Activated CD8-positive, alpha-beta memory T cell treated with anti-CD3 and anti-CD28 coated beads for 48 hours (primary cell): ENCODE measurements at places on chromosomes 11 and 22.

DNA sequence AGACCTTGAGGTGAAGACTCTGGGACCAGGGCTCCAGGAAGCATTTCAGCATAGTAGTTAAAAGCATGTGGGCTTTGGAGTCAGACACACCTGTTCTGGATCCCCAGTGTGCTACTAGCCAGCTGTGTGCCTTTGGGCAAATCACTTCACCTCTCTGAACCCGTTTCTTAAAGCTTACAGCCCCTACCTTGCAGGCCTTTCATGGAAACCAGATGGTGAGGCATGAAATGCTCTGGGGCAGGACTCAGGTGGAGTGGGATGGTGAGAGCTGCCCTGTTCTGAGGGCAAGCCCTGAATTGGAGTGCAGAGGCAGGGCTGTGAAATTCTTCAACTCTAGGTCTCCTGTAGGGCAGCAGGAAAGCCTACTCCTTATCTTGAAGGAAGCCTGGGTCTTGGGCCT, 10.5 kb downstream of the UCP2 start:
- DNase-seq = no peak

DNA sequence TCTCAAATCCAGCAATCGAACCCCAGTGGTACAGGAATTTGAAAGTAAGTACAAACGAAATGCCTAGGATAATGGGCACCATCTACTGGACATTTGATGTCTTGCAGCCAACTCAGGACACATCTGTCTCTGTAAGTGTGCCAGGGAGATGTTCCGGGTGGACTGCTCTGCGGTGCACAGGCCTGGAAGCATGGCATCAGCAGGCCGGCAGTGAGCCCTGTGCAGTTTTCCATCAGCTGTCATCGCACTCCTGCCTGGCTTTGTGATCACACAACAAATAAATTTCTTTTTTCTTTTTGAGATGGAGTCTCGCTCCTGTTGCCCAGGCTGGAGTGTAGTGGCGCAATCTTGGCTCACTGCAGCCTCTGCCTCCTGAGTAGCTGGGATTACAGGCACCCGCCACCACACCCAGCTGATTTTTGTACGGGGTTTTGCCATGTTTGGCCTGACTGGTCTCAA, 71.0 kb downstream of the JAM3 start:
- no peak for DNase-seq

- no peak for DNase-seq
These were observed 35.7 kb downstream of the LRRC32 start for GRCh38 chr11:76634886-76635285.

DNA sequence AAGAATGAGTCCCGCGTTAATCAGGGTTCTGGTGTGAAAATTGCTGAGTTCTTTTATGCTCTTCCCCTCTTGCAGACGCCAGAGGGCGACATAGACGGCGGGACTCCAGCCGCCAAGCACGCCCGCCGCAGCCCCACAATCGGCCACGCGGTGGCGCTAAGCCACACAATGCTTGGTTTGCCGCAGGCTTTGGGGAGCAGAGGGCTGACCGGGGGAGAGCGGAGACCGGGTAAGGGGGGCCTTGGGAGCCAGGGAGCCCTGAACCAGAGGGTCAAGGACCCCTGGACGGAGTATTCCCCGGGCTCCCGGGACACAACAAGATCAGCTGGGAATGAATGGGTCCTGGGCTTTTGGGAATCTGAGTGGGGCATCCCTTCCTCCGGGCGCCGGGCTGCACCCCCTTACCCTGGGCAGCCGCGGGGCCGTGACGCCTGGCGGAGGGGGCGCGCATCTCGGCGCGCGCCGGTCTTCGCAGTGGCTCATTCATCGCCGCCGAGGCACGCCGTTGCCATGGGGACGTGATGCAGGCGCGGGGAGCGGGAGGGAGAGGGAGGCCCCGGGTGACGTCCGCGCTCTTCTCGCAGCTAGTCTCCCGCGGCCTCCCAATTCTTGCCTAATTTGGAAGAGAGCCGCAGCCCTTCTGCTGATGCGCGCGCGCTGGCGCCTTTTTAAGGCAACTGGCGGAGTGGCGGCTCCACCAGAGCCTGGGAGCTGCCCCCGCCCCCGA, 12.2 kb upstream of the NPAS4 start:
- DNase-seq = peak; percentile 79

DNA sequence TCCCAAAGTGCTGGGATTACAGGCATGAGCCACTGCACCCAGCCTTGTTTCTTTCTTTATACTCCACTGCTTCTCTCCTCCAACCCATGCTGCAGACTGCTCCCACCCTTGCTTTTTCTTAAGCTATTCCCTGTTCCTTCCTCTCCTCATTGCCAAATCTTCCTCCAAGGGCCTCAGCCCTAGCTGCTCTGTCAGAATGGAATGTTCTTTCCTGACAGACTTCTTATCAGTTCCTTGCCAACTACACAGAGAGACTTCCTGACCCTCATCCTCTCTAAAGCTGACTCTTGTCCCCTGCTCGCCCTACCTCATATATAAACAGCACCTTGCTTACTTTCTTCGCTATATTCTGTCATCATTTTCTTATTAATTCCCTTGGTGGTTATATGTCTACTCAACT, 16.9 kb upstream of the PIK3C2A start:
- DNase-seq = no peak

- no peak for DNase-seq
These were observed 729 bp upstream of the CHKB start for GRCh38 chr22:50583294-50583861.

GRCh38 chr11:116651098-116651736, 121.6 kb downstream of the BUD13 start:
- DNase-seq = no peak

- no peak for DNase-seq
These were observed 117.3 kb downstream of the CYP2R1 start for GRCh38 chr11:14774721-14775120.

DNA sequence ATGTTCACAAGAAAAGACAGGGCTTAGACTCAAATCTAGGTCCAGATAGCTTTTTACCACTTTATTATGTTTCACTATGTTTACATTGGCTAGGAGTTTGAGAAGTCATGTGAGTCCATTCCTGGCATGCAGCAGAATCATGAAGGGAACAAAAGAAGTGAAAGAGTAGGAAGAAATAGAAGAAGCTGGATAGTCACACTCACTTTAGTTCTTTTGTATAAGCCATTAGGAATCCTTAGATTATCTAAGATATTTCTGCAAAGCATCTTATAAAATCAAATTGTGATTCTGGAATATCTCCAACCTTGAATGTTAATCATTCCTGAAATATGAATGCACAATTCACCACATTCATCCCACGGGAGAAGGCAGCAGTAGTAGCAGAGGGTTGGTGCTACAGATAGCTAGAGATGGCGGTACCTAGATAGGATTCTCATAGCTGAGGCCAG, 31.9 kb downstream of the MAML2 start:
- no peak for DNase-seq

- no peak for DNase-seq
These were observed 2.2 kb downstream of the ZNF143 start for GRCh38 chr11:9462806-9463537.
